Vein endothelial cell (primary cell): ENCODE measurements at places on chromosomes 1 and 21. TPM values are rescaled to one million over a fixed set of nuclear protein-coding genes. Genes with fewer than 3 reads are reported as not detected.

KCNK1 gene
- 0.10 TPM in 1 of 2 replicates, not detected in the other for total RNA-seq

AMPD1 gene
- not detected in 2 replicates for total RNA-seq

SH2D1B gene
- total RNA-seq: not detected in 2 replicates

GFI1 gene
- under 0.01 TPM in 1 of 2 replicates, not detected in the other for total RNA-seq

VANGL2 gene
- not detected in 2 replicates for total RNA-seq

FALEC gene
- total RNA-seq: not detected in 2 replicates

TMEM240 gene
- 1.7 and 4.2 TPM in 2 replicates for total RNA-seq

HMGN1 gene
- 226 and 253 TPM in 2 replicates for total RNA-seq

CACNA1S gene
- total RNA-seq: not detected in 2 replicates

FAF1 gene
- total RNA-seq: 49.6 and 60.9 TPM in 2 replicates

TLR5 gene
- under 0.01 and 0.96 TPM in 2 replicates for total RNA-seq

WNT3A gene
- not detected in 2 replicates for total RNA-seq

CYP4Z1 gene
- not detected in 2 replicates for total RNA-seq

FMO1 gene
- not detected in 2 replicates for total RNA-seq

GPR61 gene
- total RNA-seq: 0.65 TPM in 1 of 2 replicates, not detected in the other

COL11A1 gene
- total RNA-seq: under 0.01 TPM in 2 replicates

GJA5 gene
- total RNA-seq: 2.0 and 8.8 TPM in 2 replicates

CRYAA gene
- total RNA-seq: not detected in 2 replicates

FCRLA gene
- 0.10 TPM in 1 of 2 replicates, not detected in the other for total RNA-seq

CYB561D1 gene
- 6.5 and 7.8 TPM in 2 replicates for total RNA-seq

RGS18 gene
- total RNA-seq: not detected in 2 replicates

ADGRL4 gene
- total RNA-seq: 246 and 269 TPM in 2 replicates
